ENCODE measurements at places on chromosomes 2 and 18.

DNA sequence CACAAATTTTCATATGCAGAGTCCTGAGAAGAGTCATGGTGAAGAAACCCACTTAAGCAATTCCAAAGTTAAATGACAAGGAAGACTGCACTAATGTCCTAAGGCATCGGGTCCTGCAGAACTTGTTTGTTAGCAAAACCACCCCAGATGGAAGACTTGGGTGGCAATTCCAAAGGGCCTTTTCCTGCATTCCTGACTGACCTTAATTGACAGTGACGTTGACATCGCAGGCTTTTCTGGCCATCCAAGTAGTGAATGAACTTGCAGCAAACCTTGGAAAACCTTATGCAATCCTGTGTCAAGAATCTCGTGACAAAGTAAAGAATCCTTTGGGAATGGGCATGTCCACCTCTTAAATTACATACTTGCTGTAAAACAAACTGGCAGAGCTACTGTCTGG lies 112.5 kb upstream of the SH3BP4 start:
- DNase-seq = peak; percentile 58

GRCh38 chr18:63306819-63307550 lies 12.6 kb downstream of the BCL2 start:
- no peak for DNase-seq

DNA sequence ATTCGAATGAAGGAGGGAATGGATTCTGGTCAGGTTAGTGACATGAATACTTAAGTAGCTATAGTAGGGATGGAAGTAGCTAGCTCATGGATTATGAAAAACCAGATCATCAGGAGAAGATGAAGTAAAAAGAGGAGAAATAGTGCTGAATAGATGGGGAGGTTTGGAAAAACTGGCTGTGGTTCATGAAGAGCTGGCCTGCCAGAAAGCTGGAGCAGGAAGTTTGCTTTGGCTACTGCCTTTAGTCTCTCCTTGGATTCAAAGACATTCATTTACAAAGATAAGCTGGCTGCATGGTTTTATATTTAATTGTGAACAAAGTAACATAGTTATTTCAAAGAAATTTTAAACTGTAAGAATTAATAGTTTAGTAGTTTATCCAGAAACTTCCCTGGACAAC lies 567.0 kb downstream of the RIT2 start:
- DNase-seq = no peak

GRCh38 chr18:7728297-7728696 lies 161.2 kb downstream of the PTPRM start:
- DNase-seq = no peak

DNA sequence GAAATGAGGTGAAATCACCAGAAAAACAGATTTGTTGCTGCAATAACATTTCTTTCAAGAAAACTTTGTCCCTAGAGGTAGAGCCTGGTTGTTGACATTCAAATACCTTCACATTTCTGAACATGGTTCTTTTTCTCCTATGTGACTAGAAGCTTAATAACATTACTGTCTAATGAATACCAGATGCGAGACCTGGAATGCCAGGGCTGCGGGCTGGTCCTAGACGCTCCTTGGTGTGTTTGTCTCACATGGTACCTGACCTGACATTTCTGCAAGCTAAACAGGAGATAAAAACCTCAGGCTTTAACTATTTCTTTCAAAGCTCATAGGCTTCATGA lies 38.5 kb downstream of the ACKR3 start:
- DNase-seq = no peak

GRCh38 chr2:224366267-224366844 lies 35.6 kb downstream of the FAM124B start:
- DNase-seq = no peak

DNA sequence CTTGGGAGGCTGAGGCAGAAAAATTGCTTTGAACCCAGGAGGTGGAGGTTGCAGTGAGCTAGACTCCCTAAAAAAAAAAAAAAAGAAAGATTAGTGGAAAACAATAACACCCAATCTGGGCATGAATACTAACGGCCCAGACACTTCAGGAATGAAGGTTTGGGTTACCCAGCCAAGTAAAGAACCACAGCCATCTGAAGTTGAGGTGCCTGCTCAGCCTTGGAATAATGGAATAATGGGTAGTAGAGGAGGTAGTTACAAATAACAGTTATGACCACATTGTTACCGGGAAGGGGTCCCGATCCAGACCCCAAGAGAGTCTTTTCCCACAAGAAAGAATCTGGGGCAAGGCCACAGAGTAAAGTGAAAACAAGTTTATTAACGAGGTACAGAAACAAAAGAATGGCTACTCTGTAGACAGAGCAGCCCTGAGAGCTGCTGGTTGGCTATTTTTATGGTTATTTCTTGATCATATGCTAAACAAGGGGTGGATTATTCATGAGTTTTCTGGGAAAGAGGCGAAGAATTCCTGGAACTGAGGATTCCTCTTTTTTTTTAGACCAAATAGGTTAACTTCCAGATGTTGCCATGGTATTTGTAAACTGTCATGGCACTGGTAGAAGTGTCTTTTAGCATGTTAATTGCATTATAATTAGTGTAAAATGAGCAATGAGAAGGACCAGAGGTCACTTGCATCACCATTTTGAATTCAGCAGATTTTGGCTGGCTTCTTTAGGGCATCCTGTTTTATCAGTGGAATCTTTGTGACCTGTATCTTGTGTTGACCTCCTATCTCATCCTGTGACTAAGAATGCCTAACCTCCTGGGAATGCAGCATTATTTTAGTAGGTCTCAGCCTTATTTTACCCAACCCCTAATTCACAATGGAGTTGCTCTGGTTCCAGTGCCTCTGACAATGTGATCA lies 96.2 kb upstream of the HAAO start:
- peak; percentile 71 for DNase-seq

DNA sequence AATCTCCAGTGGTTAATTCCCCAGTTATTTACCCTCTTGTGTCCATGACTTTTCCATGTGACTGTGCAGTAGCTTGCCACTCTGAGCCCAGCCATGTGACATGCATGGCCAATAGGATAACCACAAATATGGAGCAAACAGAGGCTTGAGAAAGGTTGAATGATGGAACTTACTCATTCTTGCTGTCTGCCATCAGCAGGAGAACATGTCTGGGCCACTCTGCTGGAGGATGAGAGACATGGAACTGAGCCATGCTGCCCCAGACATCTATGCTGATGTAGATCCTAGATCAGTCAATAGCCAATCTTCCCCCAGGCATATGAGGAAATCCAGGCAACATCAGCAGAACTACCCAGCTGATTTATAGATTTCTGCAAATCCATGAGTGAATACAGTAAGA lies 992.3 kb upstream of the FANCL start:
- no peak for DNase-seq

GRCh38 chr18:57705832-57706595 lies 84.4 kb upstream of the NARS1 start:
- DNase-seq = no peak

DNA sequence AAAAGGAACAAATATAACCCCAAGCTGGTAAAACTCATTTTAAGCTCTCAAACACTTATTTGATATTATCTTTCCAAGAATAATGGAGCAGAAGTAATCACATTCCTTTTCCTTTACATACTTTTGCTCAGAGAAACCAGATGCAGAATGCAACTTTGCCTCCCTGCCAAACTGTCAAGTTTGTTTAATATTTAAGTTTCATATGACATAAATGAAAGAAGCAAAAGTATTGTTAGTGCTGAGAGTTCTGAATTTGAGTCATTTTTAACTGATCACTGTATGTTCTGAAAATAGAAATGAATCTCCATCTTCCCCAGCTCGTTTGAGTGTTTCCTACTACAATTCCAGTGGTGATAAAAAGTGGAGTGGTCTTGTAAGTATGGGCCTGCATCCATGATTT lies 423.4 kb downstream of the PID1 start:
- DNase-seq = no peak

DNA sequence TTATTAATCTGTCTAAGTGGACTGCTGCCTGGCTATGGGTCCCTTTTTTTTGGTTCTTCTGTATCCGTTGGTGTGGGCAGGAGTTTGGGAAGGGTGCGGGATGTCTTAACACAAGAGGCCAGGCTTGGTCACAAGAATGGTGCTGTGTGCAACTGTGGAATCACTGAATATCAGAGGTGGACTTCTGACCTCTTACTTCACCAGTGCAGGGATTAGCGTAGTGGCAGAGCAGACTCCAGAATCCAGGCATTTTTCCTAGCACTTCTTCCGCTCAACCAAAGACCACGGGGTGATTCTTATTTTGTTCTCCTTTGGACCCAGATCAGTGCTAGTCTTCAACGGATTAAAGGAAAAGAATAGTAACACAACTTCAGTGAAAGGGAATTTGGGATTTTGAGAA lies 254.3 kb upstream of the TNP1 start:
- DNase-seq = no peak

GRCh38 chr2:225995796-225996461 lies 596.4 kb downstream of the NYAP2 start:
- no peak for DNase-seq

DNA sequence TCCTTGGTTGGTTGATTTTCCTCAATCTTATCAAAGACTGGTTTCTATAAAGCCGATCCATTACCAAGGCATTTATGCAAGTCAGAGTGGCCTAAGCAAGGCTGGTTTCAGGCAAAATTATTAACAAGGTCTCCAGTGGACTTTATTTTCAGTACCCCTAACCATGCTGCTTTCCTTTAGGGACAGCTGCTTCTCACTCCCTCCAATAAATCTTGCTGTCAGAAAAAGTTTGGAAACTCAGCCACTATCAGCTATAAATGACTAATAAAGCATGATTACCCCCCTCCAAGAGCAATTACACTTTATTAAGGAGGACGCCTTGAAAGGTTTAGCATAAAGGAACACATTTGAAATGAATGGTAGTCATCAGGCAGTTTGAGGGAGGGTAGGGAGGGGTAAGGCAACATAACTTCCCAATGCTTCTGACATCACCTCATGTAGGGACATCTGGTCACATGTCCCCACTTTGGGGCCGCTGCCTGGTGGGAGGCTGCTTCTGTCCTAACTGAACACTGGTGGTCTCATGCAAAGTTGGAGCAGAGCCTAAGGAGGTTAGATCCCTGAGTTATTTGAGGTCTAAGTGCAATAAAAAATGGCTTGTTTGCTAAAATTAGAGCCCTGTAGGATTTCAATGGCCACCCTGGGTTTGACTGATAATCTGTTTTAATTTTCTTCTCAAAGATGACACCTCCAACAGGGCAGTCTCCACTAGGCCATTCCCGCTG lies 58.0 kb upstream of the TMEM178A start:
- DNase-seq = no peak

DNA sequence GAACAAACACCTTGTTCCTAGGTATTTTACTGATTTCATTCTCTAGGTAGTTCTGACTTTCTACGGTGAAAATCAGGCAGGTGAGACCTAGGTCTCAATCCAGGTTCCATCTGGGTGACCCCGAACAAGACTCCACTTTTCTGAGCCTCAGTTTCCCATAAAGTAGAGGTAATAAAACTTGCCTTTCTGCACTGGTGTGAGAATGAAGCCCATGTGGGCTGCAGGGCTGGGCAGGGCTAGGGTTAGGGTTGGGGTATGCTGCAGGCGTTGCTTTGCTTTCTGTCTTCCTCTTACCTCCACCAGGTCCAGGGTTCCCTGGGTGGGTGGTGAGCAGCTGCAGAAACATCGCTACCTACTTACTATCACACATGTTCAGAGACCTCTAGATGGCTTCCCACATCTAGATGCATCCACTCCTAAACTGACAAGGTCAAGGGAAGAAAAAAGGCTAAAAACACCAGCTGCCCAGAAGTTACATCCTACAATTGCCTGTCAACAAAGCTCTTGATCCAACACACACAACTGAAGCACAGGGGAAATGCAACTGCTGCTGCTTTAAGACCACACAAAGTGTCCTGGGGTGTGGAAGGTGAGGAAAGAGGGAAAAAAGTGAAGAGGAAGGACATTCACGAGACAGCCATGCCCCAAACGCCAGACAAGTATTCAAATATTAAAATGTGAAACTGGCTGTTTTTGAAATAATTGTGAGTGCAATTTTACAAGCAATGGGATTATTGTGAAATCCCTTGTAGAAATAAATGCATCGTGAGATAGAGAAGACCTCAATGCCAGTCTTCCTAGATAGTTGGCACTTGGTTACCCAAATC lies 23.5 kb downstream of the MBP start:
- DNase-seq = no peak

GRCh38 chr2:197932374-197932773 lies 128.0 kb downstream of the PLCL1 start:
- no peak for DNase-seq

GRCh38 chr2:119694845-119695521 lies 16.0 kb downstream of the TMEM177 start:
- peak; percentile 53 for DNase-seq

DNA sequence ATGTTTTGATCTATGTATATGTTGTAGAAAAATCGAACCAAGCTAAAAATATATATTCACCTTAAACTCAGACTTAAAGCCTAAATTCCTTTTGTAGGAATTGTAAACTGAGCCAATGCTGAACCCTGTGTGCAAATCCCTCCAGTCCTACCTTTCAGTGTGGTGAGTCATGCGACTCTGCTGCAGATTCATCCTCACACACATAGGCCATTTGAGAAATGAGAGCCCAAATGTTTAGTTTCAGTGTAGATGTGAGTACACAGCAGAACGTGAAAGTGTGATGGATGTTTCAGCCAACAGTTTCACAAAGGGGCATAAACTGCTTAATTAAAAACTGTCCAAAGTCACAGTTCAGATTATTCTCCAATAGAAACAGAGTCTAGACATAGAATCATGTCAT lies 193.2 kb downstream of the CDH19 start:
- DNase-seq = no peak

GRCh38 chr2:216057688-216058193 lies 23.9 kb downstream of the PECR start:
- peak; percentile 77 for DNase-seq

DNA sequence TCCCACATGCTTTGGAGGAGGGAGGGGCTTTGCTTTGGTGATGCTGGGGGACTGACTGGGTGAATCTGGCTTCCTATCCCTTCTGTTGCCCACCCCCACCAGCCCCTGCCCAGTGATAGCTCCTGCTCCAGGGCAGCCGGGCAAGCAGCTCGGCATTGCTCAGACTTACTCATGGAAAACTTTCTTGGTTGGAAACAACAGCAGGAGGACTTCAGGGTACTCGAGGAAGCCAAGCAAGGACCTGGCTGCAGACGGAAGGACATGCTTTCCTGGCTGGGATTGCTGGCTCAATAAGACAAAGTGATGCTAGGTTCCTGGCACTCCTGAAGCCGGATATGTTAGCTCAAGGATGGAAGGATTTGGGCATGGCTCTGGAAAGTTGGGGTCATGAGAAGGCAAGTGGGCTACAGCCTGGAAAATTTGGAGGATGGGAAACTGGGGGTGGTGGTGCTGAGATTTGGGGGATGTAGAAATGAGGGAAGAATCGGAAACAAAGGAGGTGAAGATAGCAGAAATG lies 3.1 kb downstream of the SPEG start:
- no peak for DNase-seq

Measured in GM04503 (cell line).